ENCODE measurements at places on chromosomes 4 and X. TPM values are rescaled to one million over a fixed set of nuclear protein-coding genes. Genes with fewer than 3 reads are reported as not detected.
A peak's percentile ranks its signal among the peaks of the same experiment; 100 is the strongest.

GASK1B gene
- 41.7 TPM for total RNA-seq

VSIG4 gene
- 44.0 TPM for total RNA-seq

C4orf17 gene
- total RNA-seq, result not detected

AKAP14 gene
- total RNA-seq, result not detected

ENAM gene
- under 0.01 TPM for total RNA-seq

RNF128 gene
- not detected for total RNA-seq

USP51 gene
- 2.1 TPM for total RNA-seq

CFP gene
- total RNA-seq, result 6.1 TPM

DHRSX gene
- 14.2 TPM for total RNA-seq

CT45A2 gene
- not detected for total RNA-seq

LRP2BP gene
- total RNA-seq, result 2.5 TPM

KLHL13 gene
- 11.1 TPM for total RNA-seq

MAGEC1 gene
- not detected for total RNA-seq

CXCL11 gene
- total RNA-seq, result not detected

IL9R gene
- not detected for total RNA-seq

TMEM271 gene
- 0.36 TPM for total RNA-seq

CENPVL2 gene
- total RNA-seq, result not detected

DNA sequence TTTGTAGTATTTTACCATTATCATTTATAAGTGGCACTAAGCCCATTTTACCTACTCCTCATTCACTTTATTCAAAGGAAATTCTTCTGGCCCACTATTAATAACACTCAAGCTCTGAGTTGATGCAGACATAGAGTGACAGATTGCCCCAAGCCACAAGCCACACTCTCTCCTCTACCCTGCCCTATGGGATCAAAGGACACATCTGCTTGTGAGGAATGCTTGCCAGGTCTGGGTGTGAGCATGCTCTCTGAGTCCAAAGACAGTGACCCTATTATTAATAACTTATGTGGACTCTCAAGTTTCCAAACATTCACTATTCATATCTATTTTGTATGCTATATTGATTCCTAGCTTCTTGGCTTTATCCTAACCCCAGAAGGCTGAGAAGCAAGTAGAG, 18.5 kb downstream of the ETNPPL start:
- no peak for DNase-seq

DNA sequence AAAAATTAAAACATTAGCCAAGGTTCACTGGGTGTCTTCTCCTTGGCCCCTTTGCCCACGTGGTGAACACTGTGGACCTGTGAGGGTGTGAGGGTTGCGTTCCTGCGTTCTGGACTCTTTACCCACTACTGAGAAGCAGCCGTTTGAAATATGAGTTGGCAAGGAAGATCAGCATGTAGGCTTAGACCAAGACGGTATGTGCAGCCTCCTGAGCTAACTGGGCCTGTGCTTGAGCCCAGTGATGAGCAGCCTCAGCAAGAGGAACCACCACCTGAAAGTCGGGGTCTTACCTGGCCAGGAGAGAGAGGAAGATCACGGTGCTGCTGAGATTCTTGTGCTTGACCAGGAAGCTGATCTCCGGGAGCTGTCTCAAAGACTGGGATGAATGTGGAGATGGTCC, 19.5 kb downstream of the RGS12 start:
- no peak for DNase-seq

DNA sequence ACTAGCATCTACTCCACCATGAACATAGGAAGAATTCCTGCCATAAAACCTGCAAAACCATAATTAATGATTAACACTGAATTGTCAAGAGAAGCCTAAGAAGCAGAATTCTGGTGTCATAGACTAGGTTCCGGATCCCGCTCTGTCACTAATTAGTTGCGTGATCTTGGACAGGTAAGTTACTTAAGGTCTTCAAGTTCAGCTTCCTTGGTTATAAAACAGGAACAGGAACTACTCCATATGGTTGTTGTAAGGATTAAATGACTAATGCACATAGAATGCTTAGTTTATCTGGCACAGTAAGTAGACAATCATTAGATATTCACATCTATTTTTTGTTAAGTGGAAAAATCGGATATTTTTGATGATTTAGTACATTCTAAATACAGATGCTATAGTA, 14.3 kb downstream of the G3BP2 start:
- DNase-seq, result no peak

GRCh38 chrX:154382483-154383069, 3.5 kb downstream of the EMD start:
- no peak for DNase-seq

DNA sequence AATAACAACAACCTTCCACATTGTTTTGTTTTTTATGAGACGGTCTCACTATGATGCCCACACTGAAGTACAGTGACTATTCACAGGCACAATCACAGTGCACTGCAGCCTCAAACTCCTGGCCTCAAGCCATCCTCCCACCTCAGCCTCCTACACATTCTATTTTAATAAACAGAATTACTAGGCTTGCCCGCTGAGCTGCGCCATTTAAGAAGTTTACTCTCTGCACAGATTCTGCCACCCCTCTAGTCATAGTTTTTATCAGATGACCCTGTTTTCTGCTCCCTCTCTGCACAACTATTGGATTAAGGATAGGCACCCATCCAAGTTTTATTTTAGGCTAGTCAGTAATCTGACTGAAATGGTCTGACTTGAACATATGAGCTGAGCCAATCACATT, 11.3 kb upstream of the COX18 start:
- no peak for DNase-seq

GRCh38 chrX:111168314-111168713, 72.3 kb downstream of the PAK3 start:
- DNase-seq, result no peak

- no peak for DNase-seq
Measured at GRCh38 chr4:2858451-2859217, 15.0 kb downstream of the ADD1 start.

DNA sequence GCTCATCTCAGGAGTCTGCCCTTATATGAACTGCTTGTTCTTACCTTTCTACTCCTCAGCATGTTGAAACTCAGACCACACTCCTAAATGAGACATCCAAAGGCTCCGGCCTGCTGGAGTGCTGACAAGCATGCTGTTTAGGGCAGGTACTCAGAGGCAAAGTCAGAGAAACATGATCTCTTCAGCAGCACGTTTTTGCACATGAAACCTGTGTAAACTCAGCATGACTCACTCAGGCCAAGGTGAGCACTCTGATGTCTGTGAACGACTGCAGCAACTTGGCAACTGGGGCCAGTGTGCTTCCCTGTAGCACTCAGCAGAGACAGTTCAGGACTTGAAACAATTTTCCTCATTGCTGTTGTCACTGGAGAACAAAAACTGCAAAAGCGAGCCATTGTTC, 109.6 kb downstream of the PACRGL start:
- DNase-seq, result no peak

GRCh38 chr4:180900781-180901180, 1342.4 kb upstream of the TENM3 start:
- no peak for DNase-seq

- DNase-seq, result no peak
Measured at GRCh38 chr4:69224891-69225290, 10.3 kb upstream of the UGT2B11 start.

DNA sequence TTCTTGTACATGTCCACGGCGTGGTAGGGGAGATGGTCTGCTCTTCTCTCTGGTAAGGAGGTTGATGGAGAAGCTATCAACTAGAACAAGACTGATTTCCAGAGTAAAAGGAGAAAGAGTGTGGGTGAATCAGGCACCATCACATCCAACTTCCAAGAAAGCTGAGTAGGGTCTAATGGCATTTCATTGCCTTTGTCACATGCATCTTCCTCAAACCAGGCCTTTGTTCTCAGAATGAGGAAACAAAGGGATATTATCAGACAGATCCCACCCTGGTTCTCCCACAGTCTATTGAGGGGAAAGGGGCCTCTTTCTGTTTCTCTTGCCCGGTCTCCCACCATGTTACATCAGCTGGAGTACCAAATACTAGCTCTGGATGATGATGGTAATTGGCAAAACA, 160.2 kb upstream of the RBPJ start:
- no peak for DNase-seq

- DNase-seq, result no peak
Measured at GRCh38 chrX:120664081-120664480, 34.2 kb upstream of the C1GALT1C1 start.

GRCh38 chrX:105527759-105528158, 294.6 kb upstream of the NRK start:
- DNase-seq, result no peak

GRCh38 chr4:150297861-150298474, 219.7 kb downstream of the DCLK2 start:
- peak; percentile 76 for DNase-seq

DNA sequence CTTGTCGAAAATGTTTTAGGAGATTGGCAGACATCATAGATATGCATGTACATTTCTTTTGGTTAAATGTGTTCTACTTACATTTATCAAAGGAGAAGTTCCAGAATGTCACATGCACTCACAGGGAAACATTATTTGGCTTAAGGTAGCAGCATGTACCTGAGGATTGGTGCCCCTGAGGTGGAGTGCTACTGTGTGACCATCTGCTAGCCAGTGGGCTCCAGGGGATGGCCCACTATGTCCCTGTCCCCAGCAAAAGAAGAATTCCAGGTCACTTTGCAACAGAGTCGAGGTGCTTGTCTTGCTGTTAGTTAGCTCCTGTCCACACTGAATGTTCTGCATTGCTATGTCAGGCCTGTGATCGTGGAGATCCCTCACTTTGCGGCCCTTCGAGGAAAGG, 283.2 kb downstream of the ANK2 start:
- no peak for DNase-seq

DNA sequence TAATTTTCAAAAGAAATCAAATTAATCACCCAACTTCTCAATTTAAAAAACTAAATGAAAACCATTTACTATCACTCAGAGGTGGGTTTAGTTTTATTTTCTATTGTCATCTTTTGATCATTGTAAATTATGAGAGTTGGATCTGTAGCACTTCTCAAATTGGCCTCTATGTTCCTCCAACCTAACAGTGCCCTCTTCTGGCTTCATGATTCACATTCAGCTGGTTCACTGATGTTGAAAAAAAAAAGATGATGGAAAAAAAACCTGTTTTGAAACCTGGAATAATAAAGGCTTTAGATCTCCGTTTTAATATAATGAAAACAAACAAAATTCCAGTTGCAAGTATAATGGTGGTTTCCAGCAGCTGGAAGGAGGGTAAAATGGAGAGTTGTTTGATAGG, 2.4 kb upstream of the NBDY start:
- no peak for DNase-seq

DNA sequence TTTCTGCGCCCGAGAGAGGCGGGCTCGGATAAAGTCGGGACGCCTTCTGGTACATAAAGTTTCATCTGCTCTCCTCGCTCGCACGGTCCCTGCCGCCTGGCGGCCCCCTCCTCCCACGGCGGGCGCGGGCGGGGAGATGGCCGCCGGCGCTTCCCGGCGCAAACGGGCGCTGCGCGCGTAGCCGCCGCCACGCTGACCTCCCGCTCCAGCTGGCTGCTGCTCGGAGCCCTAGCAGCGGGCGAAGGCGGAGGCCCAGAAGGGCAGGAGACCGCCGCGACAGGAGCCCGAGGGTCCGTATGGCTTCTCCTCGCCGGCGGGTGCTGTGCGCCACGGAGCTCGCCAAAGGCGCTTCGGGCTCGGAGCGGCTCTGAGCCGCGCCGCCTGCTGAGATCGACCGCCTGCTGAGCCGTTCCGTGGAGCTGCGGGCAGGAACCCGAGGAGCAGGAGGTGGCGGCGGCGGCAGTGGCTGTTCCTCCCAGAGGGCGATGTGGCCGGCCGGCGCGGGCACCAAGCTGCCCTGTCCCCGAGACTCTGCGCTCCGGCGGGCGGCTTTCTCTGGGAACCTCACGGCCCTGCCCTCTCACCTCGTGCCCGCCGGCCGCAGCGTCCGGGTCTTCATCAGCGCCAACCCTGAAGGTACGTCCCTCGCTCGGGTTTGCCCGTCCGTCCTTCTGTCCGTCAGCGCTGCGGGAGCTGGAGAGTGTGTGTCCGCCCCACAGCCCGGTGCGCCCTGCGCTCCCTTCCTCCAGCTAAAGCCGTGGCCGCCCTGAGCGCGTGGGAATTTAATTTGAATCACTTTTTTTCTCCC, at the start of gene NWD2:
Gene NWD2 (plus strand): TSS at position 161 of the 808 bp plus-strand sequence. CDS start 325 bp downstream, at position 486.
- no peak for DNase-seq

DNA sequence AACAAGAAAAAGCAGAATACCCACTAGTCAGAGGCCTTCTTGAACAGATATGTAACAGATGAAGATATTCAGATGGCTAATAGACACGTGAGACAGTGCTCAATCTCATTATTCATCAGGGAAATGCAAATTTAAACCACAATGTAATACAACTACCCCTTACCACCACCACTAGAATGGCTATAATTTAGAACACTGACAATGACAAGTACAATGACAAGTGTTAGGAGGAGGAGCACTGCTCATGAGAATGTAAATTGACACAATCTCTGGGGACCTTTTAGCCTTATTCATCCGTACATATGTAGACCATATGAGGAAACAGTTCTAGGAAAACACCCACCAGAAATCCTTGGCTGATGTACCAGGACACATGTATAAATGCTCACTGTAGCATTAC, 13.1 kb downstream of the ZNF81 start:
- no peak for DNase-seq

DNA sequence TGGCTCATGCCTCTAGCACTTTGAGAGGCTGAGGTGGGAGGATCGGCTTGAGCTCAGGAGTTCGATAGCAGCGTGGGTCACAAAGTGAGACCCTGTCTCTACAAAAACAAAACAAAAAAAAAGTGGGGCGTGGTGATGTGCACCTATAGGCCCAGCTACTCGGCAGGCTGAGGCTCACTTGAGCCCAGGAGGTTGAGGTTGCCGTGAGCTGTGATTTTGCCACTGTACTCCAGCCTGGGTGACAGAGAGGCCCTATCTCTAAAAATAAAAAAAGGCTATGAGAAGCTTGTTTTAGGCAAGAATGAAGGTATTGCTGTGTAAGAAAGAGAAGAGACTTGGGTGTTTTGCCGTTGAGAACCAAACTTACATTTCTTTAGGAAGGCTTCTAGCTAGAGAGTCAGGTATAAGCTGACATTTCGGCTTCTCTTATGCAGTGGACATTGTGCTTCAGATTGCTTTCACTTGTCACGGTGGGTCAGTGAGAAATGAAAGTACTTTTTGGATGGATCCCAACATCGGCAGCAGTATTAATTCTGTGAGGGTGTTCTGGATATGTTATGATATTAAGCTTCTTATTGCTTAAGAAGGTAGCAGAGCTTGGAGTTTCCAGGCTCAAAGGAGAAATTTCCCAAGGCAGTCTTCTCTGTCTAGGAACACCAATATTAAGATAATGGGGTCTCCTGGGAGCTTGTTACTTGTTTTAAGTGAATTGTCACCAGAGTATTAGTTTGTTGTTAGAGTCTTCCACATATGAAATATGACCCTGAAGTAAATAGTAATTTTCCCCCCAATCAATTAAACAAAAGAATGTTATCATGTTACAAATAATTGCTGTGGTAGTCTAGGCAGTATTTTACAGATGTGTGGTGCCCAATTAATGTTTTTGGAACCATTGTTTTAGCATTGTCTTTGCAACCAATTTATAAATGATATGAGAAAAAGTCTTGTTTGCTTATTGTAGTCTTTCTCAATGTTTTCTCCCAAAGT, 17.6 kb downstream of the TMEM131L start:
- DNase-seq, result no peak

- DNase-seq, result no peak
Measured at GRCh38 chr4:2848449-2848848, 4.8 kb downstream of the ADD1 start.

GRCh38 chr4:173213296-173213695, 44.7 kb downstream of the GALNT7 start:
- no peak for DNase-seq
